ENCODE measurements at places on chromosomes 5 and 9.

DNA sequence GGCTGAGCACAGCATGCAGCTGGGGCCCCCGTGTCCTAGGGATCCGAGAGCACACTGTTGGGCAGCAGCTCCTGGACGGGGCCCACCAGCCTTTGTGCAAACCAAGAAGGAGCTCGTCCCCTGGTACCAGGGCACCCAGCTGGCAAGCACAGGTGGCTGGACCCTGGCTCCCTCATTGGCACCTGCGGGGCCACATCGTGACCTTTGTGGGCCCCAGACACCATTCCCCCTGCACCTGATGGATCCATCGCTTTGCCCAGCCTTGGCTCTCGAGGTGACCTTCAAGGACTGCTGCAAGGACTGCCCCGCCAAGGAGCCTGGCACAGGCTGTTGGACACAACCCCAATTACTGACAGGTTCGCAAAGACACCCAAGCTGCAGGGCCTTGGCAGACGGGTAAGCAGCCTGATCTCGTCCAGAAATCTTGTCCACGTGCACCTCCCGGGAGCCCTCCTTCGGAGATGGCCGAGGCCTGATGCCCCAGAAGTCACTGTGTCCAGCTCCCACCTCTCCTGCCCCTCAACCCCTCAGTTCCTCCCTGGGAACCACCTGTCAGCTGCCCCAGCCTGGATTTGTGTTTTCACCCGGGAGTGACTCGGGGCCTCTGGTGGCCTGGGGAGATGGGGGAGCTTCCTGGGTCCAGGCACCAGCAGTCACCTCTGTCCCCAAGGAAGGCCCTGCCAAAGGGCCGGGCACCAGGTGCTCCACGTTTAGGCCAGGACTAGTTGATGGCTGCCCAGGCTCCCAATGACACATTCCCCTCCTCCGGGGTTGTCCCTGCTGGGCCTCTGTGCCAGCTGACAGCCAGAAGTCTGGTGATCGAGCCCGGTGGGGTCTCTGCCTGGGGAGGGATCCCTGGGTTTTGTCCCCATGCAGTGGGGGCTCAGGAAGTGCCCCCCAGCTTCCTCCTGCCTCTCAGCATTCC lies 137.1 kb upstream of the PPP1R26 start:
- no peak for DNase-seq

DNA sequence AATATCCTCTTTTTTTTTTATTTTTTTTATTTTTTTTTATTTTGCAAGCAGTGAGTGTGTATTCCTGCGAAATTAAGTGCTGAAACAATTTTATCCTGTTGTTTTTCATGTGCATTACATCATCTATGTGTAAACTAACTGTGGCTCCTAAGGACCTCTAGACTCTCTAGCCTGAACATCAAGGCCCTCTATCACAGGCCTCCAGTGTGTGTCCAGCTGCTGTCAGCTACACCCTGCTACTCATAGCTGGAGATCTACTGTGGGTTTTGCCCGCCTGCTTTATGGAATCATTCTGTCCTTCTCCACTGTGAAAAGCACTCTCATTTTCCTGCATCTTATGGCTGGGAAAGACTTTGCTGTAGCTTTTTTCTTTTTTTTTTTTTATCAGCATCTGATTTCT lies 157.8 kb downstream of the KCTD16 start:
- no peak for DNase-seq

DNA sequence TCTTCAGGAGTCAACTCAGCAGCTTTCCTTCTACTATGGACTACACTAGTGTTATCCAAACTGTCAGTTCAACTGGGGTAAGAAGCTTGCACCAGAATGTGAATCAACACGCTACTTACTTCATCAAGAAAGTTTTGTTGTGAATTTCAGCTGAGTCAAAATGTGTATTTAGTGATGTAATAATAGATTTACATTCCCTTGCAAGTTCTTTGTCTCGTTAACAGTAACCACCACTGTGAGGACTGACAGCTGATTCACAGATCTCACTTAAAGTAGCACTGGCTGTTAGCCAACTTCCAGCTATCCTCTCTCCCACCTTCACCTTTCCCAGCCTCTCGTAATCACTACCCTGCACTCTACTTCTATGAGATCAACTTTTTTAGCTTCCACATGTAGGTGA lies 445.3 kb downstream of the NTRK2 start:
- no peak for DNase-seq

GRCh38 chr5:71651579-71651978 lies 64.4 kb downstream of the MCCC2 start:
- DNase-seq: no peak

- DNase-seq: no peak
These were observed 61.5 kb upstream of the SYNPO start for GRCh38 chr5:150578781-150579461.

DNA sequence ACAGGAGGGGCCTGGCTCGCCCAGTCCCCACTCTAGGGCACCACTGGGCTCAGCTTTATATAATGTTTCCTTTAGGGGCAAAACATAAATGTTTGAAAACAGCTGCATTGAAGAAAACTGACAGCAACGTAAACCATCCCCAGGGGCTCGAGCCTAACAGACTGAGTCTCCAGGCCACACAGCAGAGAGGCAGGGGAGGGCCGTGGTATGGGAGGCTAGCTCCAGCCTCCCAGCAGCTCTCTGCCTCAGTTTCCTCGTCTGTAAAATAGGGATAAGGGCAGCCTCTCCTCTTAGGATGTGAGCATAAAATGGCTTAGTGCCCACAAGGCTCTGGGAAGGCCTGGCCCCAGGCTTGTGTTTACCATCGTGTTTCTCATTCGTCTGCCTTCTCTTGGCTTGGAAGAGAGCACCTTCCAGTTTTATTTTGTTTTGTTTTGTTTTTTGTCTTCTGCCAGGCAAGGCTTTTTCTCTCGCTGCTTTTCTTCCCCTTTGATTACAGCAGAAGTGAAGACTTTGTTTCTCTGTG lies 2.7 kb downstream of the ANKRD33B start:
- no peak for DNase-seq

DNA sequence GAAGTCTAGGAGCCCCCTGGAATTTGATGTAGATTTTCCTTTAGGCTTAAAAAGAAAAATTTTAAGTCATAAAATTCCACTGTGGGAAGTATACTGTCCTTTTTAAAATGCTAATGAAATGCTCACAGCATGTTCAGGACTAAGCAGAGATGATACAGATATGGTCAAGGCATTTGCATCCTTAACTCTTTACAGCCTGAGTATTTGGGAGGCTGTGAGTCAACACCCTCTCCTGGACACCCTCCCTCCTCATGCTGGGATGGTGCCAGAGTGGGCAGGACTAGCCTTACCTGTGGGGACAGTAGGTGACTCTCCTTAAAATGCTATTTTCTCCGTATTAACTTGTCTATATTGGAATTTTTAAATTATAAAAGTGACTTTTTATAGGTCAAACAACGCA lies 197.4 kb upstream of the ELL2 start:
- no peak for DNase-seq

- DNase-seq: no peak
These were observed 37.5 kb downstream of the SPOCK1 start for GRCh38 chr5:137461391-137462264.

DNA sequence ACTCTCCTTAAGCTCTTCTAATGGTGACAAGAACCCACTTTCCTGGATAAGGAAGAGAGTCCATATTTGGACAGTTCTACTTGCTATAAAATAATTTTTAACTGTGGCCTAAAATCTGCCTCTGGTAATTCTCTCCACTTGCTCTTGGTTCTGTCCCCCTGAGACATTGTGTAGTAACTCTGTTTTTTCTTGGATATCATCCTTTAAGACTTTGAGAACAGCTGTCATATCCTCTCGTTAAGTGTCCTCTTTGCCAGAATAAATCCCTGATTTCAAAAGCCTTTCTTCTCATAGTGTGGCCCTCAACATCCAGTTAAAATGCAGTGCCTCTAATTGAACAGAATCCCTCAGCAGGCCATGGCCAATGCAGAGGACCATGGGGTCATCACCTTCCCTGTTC lies 101.5 kb downstream of the ARHGEF28 start:
- DNase-seq: no peak

Data from stimulated activated CD4-positive, alpha-beta T cell treated with anti-CD3 and anti-CD28 coated beads, Interleukin-1b, Interleukin-23, amount 100 ng/mL, for 1 hour (primary cell).